Retinal pigment epithelial cell (primary cell): ENCODE measurements at places on chromosomes 7 and 10.
A peak's percentile ranks its signal among the peaks of the same experiment; 100 is the strongest.

GRCh38 chr10:95056744-95057363 is 12.4 kb downstream of the CYP2C8 start:
- DNase-seq = no peak

GRCh38 chr7:7883394-7883793 is 85.2 kb upstream of the GLCCI1 start:
- DNase-seq = no peak

DNA sequence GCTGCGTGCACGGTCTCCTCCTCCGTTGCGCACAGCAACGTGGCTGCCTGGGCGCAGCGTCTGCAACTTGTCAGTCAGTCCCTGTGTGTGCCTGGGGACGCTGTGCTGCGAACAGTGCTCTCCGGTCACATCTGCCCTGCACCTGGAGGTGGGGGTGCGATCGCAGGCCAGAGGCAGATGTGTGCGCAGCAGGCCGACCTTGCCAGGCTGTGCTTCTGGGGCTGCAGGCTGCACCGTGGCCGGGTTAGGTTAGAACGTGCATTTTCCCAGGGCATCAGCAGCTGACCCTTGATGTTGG is 8.2 kb upstream of the GET4 start:
- DNase-seq = no peak

- no peak for DNase-seq
Measured at GRCh38 chr10:13500201-13500600, 28.6 kb downstream of the BEND7 start.

DNA sequence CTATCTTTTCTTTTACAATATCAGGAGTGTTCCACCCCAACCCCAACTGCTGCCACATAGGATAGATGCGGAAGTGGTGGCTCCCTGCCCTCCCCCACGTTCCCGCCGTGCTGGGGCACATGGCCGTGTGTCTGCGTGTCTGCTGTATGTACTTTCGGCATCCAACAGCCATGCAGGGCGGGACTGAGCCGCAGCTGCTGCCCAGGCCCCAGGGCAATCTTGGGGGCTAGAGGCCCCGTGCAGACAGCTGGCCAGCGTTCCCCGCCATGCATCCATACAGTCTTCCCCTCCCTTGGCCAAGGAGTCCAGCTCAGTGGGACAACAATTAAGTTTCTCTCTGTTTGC is 162.7 kb downstream of the DGKB start:
- no peak for DNase-seq

GRCh38 chr10:8042721-8043568 is 11.5 kb upstream of the GATA3 start:
- DNase-seq = no peak

DNA sequence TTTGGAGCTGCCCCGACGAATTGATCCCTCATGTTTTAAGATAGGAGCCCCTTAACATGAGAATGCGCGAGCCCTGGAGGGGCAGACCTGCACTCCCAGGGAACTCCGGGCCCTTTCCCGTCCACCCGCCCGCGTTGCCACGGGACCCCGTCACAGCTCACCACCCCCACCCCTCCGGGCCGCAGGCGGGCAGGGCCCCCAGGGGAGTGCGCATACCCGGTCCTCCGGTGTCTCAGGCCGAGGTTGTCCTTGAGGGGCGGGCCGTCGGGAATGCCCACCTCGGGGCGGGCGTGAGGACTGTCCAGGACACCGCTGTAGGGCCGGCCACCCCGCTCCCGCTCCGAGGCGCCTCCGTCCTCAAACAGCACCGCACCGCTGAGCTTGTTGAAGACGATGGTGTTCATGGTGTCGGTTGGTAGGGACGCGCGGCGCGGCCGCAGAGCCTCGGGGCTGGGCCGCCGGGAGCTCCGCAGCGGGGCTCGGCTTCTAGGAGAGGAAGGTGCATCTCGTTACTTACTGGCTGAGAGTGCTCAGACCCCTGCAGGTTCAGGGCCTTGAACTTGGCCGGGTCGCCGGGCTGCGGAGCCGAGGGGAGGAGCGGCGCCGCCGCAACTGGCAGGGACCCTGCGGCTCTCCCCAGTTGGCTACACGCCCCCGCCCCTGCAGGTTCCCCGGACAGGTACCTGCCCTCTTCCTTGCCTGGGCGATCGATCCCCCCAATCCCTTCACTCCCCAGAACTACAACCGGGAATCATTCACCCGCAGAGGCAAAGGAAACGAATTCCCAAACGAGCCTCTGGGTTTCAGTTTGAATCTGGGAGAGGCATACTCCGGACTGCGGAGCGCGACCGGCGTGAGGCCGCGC is 2.4 kb downstream of the MKX start:
- no peak for DNase-seq

DNA sequence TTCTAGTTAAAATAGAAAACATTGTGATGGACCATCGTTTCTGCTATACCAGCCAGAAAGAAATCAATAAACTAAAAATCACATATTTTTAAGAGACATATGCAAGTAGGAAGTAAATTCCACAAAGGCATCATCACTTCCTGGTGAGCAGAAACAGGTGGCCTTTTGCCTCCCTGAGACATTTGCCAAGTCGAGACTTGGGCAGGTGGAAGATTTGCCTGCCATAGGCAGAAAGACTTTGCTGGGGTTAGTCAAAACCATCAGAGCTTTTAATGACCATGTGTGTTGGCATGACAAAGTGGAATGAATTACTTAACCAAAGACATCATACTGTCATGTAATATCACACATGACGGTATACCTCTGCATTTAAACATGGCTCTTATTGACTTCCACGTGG is 66.0 kb upstream of the FGL2 start:
- no peak for DNase-seq

GRCh38 chr10:99526861-99527504 is 5.8 kb upstream of the NKX2-3 start:
- DNase-seq = no peak

- DNase-seq = no peak
Measured at GRCh38 chr7:75048435-75049379, 24.9 kb downstream of the RCC1L start.

GRCh38 chr10:94343151-94343550 is 19.6 kb downstream of the NOC3L start:
- DNase-seq = no peak

GRCh38 chr7:66306243-66306642 is 101.1 kb downstream of the TPST1 start:
- DNase-seq = no peak

- no peak for DNase-seq
Measured at GRCh38 chr7:35727571-35727970, 32.6 kb upstream of the HERPUD2 start.

DNA sequence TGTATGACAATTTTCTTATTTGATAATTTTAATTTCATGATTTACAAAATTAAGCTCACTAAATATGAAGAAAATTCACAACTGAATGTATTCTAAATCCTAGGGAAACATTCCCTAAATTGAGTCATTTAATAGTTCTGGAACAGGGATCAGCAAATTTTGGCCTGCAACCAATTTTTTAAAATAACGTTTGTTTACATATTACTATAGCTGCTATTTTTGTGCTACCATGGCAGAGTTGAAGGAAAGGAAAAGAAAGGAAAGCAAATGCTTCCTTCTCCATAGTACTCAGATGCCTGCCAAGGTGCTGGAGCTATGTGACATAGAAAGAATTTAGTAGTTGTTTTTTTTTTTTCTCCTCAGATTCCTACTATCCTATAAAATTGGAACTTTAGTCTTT is 1307.7 kb upstream of the LRRTM3 start:
- DNase-seq = peak; percentile 4

DNA sequence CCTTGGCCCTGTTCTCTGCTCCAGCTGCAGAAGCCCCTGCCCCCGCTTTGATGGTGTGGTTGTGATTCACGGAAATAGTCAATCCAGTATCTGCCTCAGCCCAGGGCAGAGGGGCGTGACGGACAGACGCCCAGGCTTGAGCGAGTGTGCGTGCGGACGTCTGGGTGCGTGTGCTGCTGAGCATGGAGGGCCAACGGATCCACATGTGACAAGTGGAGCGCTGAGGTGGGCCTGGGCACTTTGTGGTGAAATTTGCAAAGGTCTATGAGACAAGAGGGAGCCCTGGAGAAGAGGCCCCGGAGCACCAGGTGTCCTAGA is 94.4 kb downstream of the WDR37 start:
- no peak for DNase-seq
